ENCODE measurements at places on chromosomes 7 and 10.

DNA sequence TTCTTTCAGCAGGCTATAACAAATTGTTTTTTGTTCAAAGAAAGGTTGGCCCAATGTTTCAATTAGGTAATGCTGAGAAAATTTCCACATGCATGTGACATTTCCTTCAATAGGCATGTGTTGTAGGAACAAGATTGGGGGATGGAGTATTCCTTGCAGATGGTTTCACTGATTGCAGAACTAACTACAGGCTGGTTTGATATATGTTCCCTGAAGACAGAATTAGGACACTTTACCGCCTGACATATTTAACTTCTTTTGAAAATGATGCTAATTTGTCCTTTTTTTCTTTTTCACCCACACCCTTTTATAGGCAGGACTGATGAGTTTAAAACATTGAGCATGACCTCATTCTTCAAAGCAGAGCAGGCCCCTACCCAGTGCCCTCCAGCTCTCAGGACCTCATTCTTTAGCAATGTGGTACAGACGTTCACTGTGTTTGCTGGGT lies 163.3 kb downstream of the CPED1 start:
- no peak for DNase-seq

DNA sequence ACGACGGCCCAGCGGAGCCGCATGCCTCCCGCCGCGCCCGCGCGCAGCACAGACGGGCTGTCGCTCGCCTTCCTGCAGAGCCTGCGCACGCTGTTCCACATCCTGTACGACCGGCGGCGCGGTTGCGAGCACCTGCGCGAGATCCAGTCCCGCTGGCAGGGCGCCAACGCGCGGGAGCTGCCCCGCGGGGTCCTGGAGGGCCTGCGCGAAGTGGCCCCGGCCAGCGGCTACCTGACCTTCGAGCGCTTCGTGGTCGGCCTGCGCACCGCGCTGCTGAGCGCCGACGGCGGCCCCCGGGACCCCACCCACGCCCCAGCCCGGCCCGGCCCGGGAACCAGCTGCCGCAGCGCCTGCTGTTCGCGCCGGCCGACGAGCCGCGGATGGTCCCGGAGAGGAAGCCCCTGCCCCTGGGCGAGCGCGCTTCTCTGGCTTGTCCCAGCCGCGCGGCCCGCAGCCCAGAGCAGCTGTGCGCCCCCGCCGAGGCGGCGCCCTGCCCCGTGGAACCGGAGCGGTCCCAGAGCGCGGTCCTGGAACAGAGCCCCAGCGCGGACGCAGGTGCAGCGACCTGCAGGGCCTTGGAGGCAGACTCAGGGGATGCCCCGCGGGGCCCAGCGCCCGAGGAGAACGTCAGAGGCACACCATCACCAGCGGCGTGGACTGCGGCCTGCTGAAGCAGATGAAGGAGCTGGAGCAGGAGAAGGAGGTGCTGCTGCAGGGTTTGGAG lies 25.3 kb upstream of the ZNF716 start:
- DNase-seq: no peak

DNA sequence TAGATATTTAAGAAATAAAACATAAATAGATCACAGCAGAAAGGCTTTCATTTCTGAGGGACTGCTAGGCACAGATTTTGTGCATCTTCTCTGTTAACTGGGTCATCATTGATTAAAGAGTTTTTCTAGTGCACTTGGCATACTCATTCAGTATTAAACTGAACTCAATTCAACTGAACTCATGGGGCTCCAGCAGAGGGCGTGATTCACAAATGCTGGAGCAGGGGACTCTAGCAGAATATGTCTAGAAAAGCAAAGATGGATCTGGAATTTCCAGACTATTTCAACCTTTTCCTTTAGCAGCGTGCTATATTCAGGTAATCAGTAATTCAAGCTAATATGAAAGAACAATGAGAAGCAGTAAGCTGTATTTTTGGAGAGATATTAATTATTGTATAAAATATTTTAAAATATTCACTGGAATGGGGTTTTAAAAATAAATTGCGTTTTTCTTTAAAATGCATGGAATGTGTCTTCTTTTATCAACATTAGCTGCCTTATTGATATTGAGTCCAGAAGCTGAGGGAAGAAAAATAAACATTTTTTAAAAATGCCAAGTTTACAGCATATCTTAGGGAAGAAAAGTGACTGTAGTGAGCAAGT lies 296.8 kb upstream of the CACNA2D1 start:
- DNase-seq: no peak

DNA sequence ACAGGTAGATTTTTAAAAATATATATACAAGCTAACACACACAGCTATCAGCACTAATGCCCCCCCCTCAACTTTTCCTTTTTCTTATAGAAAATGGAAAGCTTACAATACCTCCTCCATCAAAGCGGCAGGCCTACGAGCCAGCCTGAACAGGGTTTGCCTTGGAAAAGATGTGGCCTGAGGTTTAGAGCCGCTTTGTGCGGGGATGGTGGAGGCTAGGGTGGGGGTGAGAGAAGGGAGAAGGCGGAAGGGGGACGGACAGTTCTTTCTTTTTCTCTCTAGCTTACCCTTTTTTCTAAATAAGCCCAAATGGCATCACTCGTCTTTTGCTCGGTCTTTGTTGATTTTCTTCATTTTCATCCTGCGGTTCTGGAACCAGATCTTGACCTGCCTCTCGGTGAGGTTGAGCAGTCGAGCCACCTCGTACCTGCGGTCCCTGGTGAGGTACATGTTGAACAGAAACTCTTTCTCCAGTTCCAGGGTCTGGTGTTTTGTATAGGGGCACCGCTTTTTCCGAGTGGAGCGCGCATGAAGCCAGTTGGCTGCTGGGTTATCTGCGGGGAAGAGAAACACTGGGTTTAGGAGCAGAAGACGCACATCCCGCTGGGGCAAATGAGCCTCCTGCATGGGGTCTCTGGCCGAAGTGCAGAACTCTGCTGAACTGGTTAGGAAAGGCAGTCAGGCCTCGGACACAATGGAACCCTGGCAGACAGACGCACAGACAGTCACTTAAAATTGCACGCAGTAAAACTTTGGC lies 1.9 kb downstream of the HOXA9 start:
- no peak for DNase-seq

DNA sequence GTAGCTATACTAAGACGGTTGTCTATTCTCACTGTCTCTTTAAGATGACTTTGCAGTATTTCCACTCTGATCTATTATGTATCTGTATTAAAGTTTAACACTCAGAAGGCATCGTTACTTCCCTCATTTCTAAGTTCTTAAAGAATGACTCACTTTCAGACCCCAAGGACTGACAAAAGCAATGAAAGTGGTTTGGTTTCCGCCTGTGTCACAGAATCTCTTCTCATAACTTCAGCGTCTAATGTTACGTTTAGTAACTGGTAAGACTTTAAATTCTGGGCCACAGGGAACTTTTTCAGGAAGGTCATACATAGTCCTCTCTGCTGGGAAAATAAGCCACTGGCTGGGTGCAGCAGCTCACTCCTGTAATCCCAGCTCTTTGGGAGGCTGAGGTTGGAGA lies 892.0 kb upstream of the AUTS2 start:
- DNase-seq: no peak

GRCh38 chr10:90787393-90788198 lies 70.2 kb downstream of the HTR7 start:
- no peak for DNase-seq

DNA sequence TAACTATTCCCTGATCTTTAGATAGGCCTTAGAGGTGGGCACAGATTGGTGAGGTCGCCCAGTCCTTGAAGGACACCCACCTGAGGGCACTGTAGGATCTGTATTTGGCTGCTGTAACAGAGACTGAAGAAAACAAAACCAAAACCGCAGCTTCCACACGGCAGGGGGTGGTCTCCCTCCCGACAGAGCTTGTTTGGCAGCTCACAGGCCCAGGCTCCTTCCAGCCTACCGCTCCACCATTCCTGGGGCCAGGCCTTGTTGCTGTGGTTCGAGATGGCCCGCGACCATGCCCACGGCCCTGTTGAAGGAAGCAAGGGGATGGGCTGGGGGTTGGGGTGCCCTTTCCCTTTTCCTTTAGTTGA lies 30.4 kb downstream of the ZNF783 start:
- no peak for DNase-seq

- no peak for DNase-seq
Measured at GRCh38 chr7:158903897-158904541, 47.7 kb downstream of the DYNC2I1 start.

GRCh38 chr7:7783001-7783400 lies 64.6 kb upstream of the RPA3 start:
- no peak for DNase-seq

DNA sequence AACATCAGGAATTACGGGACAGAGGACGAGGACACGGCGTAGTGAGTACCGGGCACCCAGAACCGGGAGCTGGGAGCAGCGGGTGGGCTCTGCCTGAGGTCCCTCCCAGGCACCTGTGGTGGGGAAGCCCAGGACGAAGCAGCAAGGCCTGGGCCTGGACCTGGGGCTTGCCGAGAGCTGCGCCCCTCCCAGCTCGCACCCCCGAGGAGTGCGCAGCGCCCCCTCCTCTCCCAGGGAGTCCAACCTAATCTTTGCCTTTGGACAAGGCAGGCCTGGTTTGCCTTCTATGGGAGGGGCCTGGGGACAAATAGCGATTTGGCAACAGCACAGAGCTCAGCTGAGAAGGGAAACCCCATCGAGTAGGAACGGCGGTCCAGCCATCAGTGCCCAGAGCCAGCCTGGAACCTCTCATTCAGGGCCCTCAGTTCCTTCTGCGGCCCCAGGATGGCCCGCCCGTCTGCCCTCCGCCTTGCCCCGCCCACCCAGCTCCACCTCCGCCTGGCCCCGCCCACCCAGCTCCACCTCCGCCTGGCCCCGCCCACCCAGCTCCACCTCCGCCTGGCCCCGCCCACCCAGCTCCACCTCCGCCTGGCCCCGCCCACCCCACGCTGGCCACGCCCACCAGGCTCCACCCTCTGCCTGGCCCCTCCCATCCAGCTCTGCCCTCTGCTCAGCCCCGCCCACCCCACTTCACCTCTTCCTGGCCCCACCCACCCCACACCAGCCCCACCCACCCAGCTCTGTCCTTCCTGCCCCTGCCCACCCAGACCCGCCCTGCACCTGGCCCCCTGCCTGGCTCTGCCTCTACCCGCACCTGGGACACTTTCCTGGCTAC lies 32.5 kb upstream of the KNDC1 start:
- no peak for DNase-seq

DNA sequence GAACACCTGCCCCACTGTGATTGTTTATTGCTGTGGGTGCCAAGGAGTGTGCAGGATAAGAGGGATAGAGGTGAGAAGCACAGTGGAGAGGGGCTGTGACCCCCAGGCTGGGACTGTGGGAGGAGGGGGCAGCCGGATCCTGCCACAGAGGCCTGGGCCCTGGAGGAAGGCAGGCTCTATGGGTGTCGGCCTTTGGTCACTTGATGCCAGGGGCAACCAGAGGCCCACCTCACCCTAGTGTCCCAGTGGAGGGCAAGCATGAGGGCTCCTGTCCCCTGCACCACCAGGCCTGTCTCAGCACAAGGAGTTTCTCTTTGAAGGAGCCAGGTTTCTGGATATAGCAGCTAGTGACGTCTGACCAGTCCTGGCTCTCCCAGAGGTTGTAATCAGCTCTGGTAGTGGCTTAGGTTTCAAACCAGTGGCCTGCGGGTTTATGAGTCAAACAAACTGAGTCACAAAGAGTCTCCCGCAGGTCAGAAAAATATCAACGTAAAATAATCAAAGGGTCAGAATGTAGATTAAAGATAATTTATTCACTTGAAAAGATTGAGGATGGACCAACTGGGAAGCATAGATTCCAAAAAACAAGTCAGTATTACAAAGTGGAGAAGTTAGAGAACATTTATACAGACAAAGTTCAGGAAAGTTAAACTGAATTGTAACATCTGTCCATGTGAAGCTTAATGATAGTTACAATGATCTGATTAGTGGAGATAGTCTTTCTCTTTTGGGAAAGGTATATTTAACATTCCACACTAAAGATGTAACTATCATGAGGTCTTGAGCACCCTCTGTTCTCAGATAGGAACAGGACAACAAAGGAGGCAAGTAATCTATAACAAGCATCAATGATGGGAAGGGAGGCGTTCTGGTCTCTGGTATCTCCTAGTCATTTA lies 37.2 kb upstream of the ZNF488 start:
- DNase-seq: no peak

GRCh38 chr7:21733837-21734236 lies 191.0 kb downstream of the DNAH11 start:
- DNase-seq: no peak

- no peak for DNase-seq
Measured at GRCh38 chr10:129964611-129965424, 744 bp upstream of the EBF3 start.

DNA sequence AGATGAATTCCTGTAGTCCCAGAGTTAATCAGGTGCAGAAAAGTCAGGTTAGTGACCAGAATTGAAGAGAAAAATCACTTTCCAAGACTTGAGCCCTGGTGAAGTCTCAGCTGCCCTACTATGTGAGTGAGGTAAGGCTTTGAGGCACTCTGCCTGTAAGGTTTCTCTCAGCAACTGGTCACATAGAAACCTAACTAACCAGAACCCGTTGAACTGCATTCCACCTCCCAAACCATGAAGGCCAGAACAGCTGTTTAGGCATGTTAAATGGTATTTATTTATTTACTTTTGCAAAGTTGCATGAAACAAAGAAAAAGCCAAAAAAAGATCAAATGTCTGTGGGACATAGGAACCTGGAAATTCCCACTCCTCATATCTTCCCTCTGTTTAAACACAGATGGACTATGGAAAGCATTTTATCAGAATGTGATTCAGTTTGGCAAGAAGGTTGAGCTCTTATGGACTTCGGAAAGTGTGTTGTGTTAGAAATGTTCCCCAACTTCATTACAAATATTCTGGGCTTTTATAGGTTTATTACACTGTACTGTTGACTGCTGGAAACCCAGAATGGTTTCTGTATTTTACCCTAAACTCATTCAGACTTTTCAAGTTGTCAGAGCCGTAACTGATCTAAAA lies 12.8 kb upstream of the GPR85 start:
- DNase-seq: no peak

DNA sequence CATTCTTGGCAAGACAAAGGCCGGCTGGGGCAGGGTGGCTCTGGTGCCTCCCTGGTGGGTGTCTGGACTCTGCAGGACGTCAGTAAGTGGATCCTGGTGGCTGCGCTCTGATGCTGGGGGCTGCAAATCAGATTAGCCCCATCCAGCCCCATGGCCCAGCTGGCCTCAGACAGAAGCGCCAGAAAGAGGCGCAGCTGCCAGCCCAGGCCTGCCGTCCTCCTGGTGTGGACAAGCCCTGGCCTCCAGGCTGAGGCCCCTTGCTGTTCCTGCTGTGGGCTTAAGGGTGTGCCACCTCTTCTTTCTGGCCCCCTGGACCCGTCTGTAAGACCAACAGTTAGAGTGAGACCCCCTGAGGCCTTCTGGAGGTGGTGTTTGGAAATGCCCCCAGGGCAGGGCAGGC lies 5.9 kb upstream of the LFNG start:
- DNase-seq: no peak
